ENCODE measurements at places on chromosomes 12 and 14.

- peak; percentile 60 for DNase-seq
Measured at GRCh38 chr12:92185052-92185451, 39.4 kb upstream of the BTG1 start.

- no peak for DNase-seq
Measured at GRCh38 chr14:64878837-64879634, 671 bp downstream of the SPTB start.

DNA sequence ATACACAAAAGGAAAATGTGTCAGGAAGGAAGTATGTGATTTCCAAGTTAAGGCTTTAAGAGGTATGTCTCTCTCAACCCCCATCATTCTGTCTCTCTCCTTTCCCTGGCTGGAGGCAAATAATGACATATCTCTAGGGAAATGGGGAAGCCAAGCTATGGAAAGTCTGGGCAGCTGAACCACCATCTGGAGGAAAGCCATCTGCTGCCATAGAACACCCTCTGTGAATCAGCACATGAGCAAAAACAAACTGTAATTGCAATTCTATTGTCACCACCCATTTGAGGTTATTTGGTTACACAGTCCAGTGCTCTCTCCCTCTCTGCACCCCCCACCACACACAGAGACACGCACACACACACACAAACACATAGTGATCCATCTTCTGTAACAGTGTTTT is 766.2 kb downstream of the FLRT2 start:
- no peak for DNase-seq

GRCh38 chr14:64440494-64440893 is 24.8 kb upstream of the AKAP5 start:
- DNase-seq: no peak

GRCh38 chr12:72433298-72433697 is 161.1 kb downstream of the TRHDE start:
- DNase-seq: no peak

- DNase-seq: no peak
Measured at GRCh38 chr12:73220951-73221350, 948.8 kb downstream of the TRHDE start.

DNA sequence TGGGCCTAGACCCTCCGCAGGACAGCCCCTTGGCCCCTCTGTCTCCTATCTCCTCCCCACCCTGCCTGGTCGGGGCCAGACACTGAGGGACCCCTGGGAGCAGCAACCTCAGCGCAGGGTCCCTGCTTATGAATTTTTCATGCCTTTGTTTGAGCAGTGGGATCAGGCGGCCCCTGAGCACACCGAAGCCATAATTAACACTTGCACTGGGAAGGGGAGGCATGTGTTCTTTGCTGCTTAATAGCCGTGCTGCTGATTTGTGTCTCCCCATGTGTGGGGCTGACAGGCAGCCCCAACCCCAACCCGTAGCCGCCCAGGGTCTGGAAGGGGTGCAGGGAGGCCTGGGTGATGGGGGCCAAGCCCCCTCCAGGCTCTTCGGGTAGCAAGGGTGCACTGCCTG is 52.7 kb downstream of the FBRSL1 start:
- no peak for DNase-seq

DNA sequence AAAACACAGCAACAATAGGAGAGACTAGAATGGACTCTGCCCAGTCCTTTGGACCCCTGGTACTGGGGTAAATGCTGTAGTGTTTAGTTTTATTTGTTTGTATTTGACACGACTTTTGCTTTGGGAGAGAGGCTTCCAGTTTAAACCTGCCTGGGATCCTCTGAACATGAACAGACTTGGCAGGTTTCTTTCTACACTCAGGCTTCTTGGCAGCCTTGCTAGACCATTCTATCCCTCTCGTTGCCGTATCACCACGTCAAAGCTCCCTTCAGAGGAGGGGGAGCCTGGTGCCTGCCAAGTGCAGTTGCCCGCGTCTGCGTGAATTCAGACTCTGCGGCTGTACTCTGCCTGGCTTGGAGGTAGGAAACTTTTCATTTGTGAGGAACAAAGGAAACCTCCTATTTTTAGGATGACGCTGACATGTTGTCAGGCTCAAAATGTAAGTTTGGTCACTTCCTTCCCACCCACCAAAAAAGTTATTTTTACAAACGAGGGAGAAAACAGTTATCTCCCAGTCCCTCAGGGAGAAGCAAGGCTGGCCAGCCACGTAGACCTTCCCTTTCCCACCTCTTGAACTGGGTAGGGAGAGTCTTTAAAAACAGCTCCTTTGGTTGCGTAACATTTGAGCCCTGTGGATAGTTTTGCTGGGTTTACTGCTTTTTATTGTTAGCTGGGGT is 25.9 kb downstream of the CD9 start:
- no peak for DNase-seq

DNA sequence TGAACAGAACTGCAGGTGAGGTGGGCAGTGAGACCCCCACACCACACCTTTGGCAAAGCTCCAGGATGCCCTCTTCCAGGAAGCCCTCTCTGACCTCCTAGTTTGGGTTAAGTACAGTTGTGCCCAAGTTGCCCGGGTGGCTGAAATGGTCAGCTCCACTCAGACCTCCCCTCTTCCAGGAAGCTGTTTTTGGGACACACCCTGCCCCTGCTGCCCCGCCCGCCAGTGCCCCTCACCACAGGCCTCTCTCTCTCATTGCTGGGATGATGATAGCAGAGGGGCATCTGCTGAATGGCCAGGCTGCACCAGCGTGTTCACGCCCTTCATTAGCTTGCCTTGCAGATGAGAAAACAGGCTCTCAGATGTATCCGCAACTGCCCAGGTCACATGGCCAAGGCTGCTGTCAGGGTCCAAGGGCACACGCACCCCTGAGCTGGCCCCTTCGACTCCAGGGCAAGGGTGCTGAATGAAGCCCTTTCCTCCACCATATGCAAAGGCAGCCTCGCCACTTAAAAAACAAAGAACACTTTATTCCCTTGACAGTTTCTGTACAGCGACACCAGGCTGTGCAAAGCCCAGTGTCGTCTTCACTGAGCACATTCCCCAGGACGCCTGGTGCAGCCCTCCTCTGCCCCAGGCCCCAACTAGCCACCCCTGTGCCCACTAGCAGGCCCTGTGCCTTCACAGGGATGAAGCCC is 15.5 kb downstream of the SLC25A29 start:
- no peak for DNase-seq

DNA sequence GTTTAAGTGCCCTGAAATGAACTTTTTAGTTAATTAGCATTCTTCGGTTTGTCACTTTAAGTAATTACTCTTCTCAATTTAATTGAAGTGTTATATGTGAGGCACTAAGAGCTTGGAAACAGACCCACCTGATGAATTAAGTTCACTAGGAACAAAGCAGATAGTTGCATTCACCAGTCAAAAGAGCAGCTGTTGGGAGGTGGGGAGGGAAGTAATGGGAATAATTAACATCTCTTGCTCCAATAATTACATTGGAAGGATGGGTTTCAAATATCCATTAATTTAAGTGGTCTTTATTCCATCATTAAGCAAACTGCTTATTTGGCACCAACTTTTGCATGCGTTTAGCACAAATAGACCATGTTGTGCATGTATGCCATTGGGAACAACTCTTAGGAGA is 667.2 kb downstream of the GALC start:
- DNase-seq: no peak

GRCh38 chr12:14629832-14630710 is 62.4 kb upstream of the PLBD1 start:
- peak; percentile 57 for DNase-seq

All from central memory CD4-positive, alpha-beta T cell (primary cell).